Esophagus squamous epithelium (tissue), 5 donors: ENCODE measurements at places on chromosomes 13 and 19.

DNA sequence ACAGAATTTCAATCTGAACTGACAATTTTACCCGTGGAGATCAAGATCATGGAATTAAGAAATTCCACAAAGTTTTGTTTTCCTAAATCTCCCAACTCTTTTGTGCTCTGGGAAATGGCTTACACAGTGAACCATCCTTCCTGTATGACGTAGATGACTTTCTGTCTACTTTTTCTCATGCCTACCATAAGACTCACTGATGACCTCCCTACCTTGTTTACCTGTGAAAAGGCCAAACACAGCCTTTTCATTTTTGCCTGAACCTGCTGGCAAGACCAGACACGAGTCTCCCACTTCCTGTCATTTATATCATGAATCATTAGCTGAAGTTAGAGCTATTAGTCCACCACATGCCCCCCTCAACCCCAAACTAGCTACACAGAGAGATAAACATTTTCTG lies 4.6 kb upstream of the KBTBD6 start:
- no peak overlapping the region for H3K27ac ChIP-seq
- H3K27me3 ChIP-seq: no peaks in the 10 kb centered on the region
- no peaks in the 10 kb centered on the region for H3K36me3 ChIP-seq
- no peak for DNase-seq
- H3K4me3 ChIP-seq: no peak overlapping the region

GRCh38 chr19:45498411-45499195 lies at the start of gene PPM1N:
Gene PPM1N, plus strand, starts transcription at chr19:45498443. Its CDS starts 30 bp downstream, at chr19:45498473.
- H3K27ac ChIP-seq: peak within 1 kb of the TSS; percentile 73
- no peak for DNase-seq
- no peaks in the 10 kb centered on the region for H3K27me3 ChIP-seq
- H3K36me3 ChIP-seq: no peaks in the 10 kb centered on the region
- H3K4me3 ChIP-seq: peak within 1 kb of the TSS; percentile 79

DNA sequence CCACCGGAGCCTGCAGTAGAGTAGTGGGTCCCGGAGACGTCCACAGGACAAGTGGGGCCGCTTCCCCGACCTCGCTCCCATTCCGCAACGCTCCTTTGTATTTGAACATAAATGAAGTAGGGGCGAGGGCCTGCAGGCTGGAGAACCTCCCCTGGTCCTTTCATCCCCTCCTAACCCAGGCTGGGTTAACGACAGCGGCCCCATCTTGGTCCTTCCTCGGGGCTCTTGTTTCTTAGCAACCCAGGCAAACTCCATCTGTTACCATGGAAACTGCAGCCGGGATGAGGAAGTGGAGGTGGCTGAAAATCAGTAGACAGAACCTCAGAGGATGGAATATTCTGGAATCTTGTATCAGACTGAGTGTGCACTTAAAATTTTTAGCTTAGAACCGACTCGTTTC lies 132.6 kb upstream of the USP29 start:
- no peak overlapping the region for H3K4me3 ChIP-seq
- H3K27ac ChIP-seq: no peak overlapping the region
- no peaks in the 10 kb centered on the region for H3K4me1 ChIP-seq
- no peaks in the 10 kb centered on the region for H3K36me3 ChIP-seq

- peaks cover 13% of the 10 kb centered on the region for H3K4me1 ChIP-seq
- no peaks in the 10 kb centered on the region for H3K27me3 ChIP-seq
- H3K4me3 ChIP-seq: no peak overlapping the region
- DNase-seq: no peak
- H3K27ac ChIP-seq: peak overlapping the region; percentile 18
These were observed 92.6 kb downstream of the SIPA1L3 start for GRCh38 chr19:37999309-38000213.

- no peak overlapping the region for H3K27ac ChIP-seq
- no peak for DNase-seq
- H3K36me3 ChIP-seq: no peaks in the 10 kb centered on the region
- H3K4me1 ChIP-seq: peaks cover 28% of the 10 kb centered on the region
These were observed 5.8 kb downstream of the MISP3 start for GRCh38 chr19:14078411-14078810.

DNA sequence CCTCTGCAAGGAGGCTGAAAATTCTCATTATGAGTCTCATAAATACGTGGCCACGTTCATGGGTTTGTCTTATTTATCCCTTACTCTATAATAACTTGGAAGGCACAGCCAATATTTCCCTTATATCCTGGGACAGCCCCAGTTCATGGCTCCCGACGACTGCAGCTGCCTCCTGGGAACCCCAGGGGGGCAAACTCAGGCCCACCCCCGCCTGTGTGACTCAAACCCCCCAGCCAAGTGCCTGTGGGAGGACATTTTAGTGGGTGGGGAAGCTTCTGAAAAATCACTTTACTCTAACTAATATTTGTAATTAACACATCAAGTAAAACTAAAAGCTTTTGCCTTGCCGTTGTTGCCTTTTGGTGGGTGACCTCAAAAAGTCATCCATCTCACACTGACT lies 14.3 kb downstream of the RASA3 start:
- no peaks in the 10 kb centered on the region for H3K27me3 ChIP-seq
- peaks cover 65% of the 10 kb centered on the region for H3K4me1 ChIP-seq
- peak overlapping the region; percentile 77 for H3K27ac ChIP-seq
- H3K36me3 ChIP-seq: no peaks in the 10 kb centered on the region
- no peak for DNase-seq
- H3K4me3 ChIP-seq: no peak overlapping the region

- H3K4me1 ChIP-seq: no peaks in the 10 kb centered on the region
- no peak overlapping the region for H3K27ac ChIP-seq
- no peaks in the 10 kb centered on the region for H3K36me3 ChIP-seq
These were observed 42.4 kb downstream of the ADGRE3 start for GRCh38 chr19:14632286-14632685.

DNA sequence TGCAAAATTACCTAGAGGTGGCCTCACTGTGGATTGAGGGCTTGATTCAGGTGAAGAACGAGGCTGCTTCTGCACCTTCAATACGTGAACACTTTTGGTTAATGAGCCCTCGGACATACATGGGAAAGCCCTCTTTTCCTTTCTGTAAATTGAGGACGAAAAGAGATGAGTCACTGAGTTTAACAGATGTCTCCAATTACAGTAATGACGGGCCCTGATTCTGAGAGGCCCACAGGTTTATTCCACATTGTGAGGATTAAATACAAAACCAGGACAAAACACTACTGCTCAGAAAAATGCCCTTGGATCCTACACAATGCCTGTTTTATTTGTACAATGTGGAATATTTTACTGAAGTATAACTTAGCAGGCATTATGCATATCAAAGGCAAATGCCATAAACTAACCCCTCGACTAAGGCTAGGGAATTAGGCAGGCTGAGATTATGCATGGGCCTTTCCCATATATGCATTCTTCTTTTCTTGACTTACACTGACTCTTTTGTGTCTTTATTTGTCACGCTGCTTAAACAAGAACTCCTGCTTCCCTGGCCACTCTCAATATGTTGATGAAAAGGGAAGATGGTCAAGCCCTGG lies 819.9 kb downstream of the OLFM4 start:
- no peaks in the 10 kb centered on the region for H3K36me3 ChIP-seq
- no peaks in the 10 kb centered on the region for H3K27me3 ChIP-seq
- no peak overlapping the region for H3K4me3 ChIP-seq
- no peaks in the 10 kb centered on the region for H3K4me1 ChIP-seq
- no peak for DNase-seq
- no peak overlapping the region for H3K27ac ChIP-seq

DNA sequence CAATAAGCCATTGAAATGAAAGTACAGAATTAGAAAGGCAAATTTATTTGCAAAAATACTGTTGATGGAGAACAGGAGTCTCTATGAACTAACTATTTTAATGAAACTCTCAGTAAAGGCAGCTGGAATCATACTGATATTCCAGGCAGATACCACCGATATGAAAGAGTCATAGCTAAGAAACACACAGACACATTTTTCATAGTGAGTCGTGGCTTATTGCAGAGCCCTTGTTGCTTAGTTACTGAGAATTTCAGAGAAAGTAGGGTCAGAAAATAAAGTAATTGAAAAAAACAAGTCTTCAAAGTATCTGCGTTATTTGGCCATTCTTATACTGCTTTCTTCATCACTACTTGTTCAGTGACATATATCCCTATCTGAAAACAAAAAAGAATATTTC lies 1890.9 kb downstream of the PCDH9 start:
- no peak for DNase-seq
- no peak overlapping the region for H3K4me3 ChIP-seq
- H3K27ac ChIP-seq: no peak overlapping the region

GRCh38 chr13:66576381-66576780 lies 653.8 kb downstream of the PCDH9 start:
- no peak overlapping the region for H3K4me3 ChIP-seq
- H3K4me1 ChIP-seq: no peaks in the 10 kb centered on the region
- H3K36me3 ChIP-seq: no peaks in the 10 kb centered on the region
- no peak for DNase-seq
- no peak overlapping the region for H3K27ac ChIP-seq
- H3K27me3 ChIP-seq: no peaks in the 10 kb centered on the region

- H3K4me3 ChIP-seq: no peak overlapping the region
- DNase-seq: no peak
- no peak overlapping the region for H3K27ac ChIP-seq
- no peaks in the 10 kb centered on the region for H3K36me3 ChIP-seq
- H3K4me1 ChIP-seq: no peaks in the 10 kb centered on the region
- H3K27me3 ChIP-seq: no peaks in the 10 kb centered on the region
These were observed 15.9 kb upstream of the DNAJC3 start for GRCh38 chr13:95660981-95661581.
